ENCODE measurements at places on chromosomes 16 and 17.
A peak's percentile ranks its signal among the peaks of the same experiment; 100 is the strongest.

DNA sequence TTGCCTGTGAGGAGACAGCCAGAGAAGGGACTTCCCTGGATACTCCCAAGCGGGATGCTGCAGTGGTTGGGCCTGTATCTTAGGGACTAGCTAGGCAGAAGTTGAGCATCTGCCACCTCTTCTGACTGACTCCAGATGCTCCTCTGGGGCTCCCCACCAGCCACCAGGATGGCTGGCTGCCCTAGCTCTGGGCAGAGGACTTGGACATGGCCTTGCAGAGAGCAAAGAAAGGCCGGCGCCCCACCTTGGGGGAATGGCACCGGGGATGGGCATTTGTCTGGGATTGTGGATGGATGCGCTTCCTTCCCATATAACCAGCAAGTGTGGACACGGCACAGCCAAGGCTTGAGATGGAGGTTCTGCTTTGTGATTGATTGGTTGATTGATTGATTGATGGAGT, 69.0 kb downstream of the OR1D5 start:
- no peak for DNase-seq

DNA sequence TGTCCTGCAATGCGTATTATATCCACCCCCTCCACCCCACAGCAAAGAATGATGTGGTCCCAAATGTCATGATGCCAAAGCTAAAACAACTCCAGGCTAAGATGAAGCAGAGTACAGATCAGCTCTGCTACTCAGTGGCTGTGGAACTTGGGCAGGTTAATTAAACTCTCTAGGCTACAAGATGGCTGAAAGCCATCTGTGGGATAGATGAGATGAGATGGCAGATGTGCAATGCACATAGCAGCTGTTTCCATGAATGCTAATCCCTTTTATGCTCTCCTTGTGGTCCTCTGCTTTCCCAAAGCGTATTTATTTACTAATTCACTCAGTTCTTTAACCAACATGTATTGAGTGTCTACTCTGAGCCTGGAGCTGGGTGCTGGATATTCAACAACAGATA, 114.4 kb downstream of the GRIN2A start:
- DNase-seq: no peak

DNA sequence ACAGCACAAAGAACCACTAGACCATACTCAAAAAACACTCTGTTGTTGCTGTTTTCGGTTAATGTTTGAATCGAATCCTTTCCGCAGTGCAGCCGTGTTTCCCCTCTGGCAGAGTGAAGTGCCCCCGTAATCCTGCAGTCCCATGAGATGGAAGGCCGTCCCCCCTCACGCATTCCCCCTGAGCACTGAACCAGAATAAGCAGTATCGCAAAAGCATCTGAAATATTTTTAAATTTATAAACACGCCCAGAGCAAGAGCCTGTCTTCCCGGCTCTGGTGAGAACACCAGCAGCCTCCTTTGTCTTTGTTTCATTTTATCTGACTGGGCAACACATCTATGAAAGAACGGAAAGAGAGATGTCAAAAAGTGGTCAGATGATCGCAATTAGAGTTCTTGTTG, 121.0 kb upstream of the ADAMTS18 start:
- no peak for DNase-seq

GRCh38 chr16:79400462-79401149, 199.9 kb downstream of the MAF start:
- no peak for DNase-seq

- no peak for DNase-seq
These were observed 100.9 kb downstream of the C16orf95 start for GRCh38 chr16:87216148-87216840.

- DNase-seq: no peak
These were observed 63.3 kb upstream of the HSBP1 start for GRCh38 chr16:83744441-83744981.

DNA sequence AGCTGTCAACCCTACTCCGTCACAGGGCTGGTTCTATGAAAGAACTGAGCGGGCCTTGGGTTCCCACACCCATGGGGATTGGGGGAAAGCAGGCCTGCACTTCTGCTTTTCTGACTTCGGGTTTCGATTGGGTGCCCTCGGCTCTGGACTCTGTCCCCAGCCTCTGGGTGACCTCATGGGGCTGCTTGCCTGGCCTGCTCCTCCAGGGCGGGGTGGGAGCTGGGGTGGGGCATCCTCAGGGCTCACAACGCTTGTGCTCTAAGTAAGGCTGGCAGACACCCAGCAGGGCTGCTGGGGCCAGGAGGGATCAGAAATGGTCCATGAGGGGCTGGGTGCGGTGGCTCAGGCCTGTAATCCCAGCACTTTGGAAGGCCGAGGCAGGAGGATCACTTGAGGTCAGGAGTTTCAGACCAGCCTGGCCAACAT, 19.2 kb downstream of the ARHGAP27 start:
- DNase-seq: no peak

DNA sequence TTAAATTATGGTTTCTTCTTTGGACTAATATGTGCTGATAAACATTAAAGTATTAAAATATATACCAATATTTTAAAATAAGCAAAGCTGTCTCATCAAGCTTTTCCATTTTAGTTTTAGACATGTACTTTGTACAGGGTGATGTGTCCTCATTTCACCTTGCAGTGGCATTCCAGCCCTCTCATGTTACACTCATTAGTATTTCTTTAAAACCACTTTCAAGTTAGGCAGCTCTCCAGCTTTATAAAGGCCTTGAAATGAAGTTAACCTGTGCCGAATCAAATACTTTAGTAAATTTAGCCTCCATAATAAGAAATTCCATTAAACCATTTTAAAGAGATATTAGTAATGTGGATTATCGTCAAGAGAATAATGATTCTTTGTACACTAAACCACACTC, 107.6 kb upstream of the HLF start:
- no peak for DNase-seq

DNA sequence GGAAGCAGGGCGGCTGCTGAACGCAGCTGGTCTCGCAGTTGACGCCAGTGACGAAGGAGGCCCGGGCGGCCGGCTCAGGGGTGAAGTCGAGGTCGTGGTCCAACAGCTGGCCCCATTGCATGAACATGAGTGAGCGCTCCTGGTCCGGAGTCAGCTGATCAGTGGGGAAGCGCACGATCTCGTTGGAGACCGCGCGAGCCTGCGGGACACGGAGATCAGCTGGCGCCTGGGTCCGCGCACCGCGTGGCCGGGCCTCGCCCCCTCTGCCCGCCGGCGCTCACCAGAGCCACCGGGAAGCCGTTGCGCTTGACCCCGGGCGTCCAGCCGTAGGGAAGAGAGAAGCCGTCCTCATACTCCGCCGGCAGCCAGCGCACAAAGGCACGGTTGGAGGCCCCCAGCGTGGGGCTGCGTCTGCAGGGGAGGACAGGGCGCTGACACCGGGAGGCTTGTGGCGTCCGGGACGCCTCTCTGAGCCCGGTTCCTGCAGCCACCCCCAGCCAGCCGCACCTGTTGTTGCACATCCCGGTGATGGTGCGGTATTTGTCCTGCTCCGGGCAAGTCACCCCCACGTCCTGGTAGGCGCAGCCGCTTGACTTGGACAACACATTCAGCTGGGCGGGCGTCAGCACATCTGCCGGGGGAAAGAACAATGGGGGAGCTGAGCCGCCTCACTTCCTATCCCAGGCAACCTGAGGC, 1.6 kb downstream of the MPO start:
- DNase-seq: no peak

DNA sequence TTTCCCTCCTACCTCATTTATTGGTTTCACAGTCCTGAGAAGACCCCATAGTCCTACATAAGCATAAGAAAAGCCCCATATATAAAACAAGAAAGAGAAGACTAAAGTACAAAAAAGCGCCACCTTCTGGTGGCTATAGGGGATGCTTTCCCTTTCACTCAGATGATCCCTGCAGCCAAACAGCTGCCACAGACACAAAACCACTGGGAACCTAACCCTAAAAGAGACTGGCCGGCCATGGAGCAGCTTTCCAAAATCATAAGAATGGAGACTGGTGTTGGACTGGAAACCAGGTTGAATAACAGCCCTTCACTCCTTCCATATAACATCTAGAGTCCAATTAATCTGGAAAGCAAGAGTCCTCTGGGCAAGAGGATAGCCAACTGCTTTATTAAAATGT, 11.4 kb downstream of the DYNC1LI2 start:
- peak; percentile 10 for DNase-seq

GRCh38 chr17:44314869-44315661, 6.7 kb downstream of the RUNDC3A start:
- peak; percentile 61 for DNase-seq

- no peak for DNase-seq
These were observed 328.6 kb upstream of the PMFBP1 start for GRCh38 chr16:72500545-72500944.

- DNase-seq: no peak
These were observed 107.2 kb upstream of the CDC42EP4 start for GRCh38 chr17:73419051-73419450.

GRCh38 chr16:57013229-57013628, 23.9 kb downstream of the NLRC5 start:
- no peak for DNase-seq

- no peak for DNase-seq
These were observed 163.0 kb downstream of the PRKCB start for GRCh38 chr16:23998771-23999170.

DNA sequence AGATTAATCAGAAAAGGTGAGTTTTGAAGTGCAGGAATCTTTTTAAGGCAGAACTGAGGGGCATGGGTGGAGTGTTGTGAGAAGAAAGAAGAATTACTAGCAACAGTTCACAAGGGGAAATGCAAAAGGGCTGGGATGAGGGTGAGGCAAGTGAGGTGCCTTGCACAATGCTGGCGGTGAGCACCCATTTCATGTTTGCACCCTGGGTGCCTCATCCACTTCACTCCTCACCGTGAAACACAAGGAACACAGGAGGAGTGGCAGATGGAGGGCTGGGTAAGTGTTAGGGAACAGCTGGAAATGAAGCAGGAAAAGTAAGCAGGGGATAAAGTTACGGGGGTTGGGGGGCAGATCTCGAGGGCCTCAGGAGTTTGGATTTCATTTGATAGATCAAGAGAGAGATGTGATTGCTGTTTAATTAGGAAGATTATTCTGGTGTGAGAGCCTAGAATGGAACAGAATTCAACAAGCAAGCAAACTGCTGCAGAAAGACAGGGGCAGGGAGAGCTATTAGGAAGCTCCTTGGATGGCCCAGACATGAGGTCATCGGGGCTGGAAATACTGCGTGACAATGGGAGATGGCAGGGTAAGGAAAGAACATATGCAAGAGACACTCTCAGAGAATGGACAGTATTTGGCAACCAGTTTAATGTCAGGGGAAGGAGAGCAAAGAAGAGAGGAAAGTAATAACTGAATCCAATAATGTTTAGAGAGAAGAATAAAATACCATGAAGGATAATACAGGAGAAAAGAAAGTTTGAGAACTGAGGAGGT, 8.3 kb upstream of the HEATR6 start:
- no peak for DNase-seq
